ENCODE measurements at places on chromosomes 16 and 17. TPM values are rescaled to one million over a fixed set of nuclear protein-coding genes. Genes with fewer than 3 reads are reported as not detected.

DNA sequence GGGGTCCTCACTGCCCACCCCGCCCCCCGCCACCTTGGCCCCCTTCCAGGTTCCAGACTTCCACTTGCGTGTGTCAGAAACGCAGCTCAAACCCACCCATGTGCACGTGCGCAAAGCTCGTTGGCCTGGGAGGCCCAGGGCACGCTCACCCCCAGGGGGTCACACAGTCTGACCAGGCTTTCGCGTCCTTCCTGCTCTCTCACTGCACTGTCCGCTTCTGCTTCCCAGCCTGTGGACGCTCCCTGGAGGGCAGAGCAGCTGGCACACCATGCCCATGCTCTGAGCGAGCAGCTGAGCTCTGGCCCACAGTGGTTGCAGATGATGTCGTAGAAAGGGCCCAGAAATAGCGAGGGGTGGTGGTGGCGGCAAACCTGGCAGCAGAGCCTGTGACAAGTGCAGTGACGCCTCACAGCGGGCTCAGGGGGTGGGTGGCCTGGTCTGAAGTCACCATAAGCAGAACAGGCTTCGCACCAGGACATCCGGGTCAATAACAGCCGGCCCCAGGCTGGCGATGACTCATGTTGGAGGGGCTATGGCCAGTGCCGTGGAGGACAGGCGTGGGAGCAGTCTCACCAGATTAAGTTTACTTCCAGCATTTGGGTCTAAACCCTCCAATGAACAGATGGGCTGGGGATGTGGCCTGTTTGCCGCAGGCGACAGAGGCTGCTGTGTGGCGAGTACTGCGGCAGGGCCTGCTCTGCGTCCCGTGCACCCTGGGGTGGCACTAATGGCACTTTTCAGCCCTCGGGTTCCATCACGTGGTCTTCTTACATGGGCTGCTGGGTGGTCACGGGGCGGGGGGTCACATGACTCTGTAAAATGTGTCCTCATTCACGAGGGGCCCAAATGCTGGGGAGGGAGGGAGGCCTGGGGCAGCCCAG is 49.0 kb downstream of the NT5M start:
- H3K36me3 ChIP-seq: no peaks in the 10 kb centered on the region
- no peak overlapping the region for H3K4me3 ChIP-seq
- H3K27me3 ChIP-seq: no peaks in the 10 kb centered on the region
- H3K27ac ChIP-seq: no peak overlapping the region
- peaks cover 16% of the 10 kb centered on the region for H3K4me1 ChIP-seq

- peaks cover 3% of the 10 kb centered on the region for H3K4me1 ChIP-seq
- no peak overlapping the region for H3K27ac ChIP-seq
- H3K36me3 ChIP-seq: peaks cover 17% of the 10 kb centered on the region
- no peak for DNase-seq
- H3K27me3 ChIP-seq: no peaks in the 10 kb centered on the region
Measured at GRCh38 chr17:534071-534691, 180.5 kb downstream of the VPS53 start.

DNA sequence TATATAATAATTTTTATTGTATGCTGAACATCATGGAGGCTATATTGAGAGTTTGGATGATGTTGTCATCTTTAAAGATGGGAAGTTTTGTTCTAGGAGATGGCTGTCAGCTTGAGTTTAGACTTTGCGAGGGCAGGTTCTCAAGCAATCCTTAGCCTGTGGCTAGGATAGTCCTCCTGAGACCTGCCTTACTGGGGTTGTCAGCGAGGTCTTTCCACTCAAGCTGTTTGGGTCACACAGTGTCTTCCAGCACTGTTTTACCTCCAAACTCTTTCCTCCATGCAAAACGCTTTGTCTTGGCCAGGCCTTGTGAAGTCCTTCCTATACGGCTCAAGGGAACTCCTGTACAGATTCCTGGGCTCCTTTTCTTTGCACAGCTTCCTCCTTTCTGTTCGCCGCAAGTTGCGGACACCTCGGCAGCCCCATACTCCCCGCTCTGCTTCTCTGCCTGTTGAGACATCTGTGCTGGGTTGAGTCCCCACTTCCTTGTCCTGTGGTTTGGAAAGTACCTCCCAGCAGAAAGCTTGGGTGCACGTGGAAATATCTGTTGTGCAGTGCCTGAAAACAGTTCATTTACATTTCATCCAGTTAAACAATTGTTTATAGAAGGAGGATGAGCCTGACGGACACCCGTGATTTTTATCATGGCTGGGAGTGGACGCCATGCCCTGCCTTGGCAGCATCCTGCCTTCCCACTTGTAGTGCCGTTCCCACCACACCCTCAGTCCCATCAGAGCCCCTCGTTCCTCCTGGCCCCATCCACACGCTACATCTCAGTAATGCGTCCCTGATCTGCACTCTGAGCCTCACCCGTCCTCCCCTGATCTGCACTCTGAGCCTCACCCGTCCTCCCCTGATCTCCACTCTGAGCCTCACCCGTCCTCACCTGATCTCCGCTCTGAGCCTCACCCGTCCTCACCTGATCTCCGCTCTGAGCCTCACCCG is 55.0 kb upstream of the CBFA2T3 start:
- no peak overlapping the region for H3K4me3 ChIP-seq
- no peak for DNase-seq
- no peaks in the 10 kb centered on the region for H3K4me1 ChIP-seq
- H3K36me3 ChIP-seq: no peaks in the 10 kb centered on the region

DNA sequence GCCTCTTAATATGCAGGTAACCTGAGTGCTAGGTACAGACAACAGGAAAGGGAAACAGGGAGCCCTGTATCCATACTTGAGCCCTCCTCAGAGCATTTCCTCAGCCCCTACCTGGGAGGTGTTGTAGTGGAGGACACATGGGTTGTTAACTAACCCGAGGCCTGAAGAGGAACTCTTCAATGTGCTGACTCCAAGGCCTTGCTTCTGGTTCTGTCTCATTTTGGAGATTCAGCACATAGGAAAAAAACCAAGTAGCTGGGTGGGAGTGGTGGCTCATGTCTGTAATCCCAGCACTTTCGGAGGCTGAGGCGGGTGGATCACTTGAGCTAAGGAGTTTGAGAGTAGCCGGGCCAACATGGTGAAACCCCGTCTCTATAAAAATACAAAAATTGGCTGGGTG is 24.8 kb downstream of the SNX11 start:
- H3K27me3 ChIP-seq: peaks cover 6% of the 10 kb centered on the region
- no peaks in the 10 kb centered on the region for H3K36me3 ChIP-seq
- DNase-seq: no peak

Gene CRISPLD2
- total RNA-seq: 1.8 TPM
